ENCODE measurements at places on chromosomes 5 and 9.

- peak; percentile 25 for DNase-seq
These were observed 60.9 kb upstream of the GDNF start for GRCh38 chr5:37900692-37901091.

- no peak for DNase-seq
These were observed 9.7 kb upstream of the NEK6 start for GRCh38 chr9:124248066-124248465.

GRCh38 chr9:22742401-22742800 lies 295.8 kb downstream of the DMRTA1 start:
- DNase-seq = no peak

DNA sequence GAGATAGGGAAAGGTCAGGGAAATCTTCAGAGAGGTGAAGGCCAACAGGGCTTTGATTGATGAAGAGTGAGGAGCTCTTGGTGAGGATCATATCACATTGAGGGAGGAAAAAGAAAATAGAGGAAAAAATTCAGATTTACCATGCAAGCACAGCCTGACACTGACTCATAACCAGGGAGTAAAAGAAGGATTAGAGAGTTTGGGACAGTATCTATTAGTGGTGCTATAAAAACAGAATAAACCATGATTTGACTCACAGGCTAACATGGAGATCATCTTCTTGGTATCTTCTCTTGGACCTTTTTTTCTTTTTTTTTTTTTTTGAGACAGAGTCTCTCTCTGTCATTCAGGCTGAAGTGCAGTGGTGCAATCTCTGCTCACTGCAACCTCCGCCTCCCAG lies 44.4 kb downstream of the MUSK start:
- DNase-seq = no peak

DNA sequence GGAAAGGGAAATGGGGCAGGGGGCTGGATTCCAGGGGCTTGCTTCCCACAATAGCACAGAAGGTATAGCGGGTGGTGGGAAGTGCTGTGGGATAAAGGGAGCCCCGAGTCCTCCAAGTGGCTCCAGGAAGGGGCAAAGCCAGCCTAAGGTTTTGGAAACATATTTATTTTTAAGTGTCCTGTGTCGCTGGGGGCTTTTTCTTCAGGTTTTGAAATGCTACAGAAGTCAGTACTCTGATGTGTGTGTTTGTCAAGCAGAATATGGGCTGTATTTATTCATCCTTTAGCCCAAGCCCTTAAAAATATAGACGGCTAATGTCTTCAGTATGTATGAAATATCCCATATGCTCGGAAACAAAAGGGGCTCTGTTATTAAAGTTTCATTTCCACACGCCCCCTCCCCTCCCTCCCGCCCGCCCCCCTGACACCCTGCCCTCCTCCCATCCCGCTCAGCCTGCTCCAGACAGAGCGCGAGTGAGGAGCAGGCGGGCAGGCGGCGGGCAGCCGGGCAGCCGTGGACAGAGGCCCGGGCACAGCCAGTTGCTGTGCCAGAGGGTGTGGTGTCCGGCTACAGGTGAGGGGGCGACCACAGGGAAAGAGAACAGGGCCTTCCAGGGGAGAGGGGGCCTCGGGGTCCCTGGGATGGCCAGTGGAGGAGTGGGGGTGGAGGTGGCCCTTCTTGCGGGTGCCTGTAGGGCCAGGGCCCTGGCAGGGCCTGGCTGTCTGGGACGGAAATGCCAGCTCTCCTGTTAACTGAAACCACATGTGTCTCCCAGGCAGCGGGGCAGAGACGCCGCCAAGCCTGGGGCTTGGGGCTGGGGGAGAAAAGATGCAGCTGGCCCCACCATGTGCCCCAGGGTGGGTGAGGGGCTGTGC lies 39.6 kb upstream of the SYNPO start:
- DNase-seq = peak; percentile 40

- DNase-seq = peak; percentile 18
These were observed 247.9 kb downstream of the MSX2 start for GRCh38 chr5:174972291-174972690.

GRCh38 chr5:157864067-157864466 lies 5.1 kb upstream of the CLINT1 start:
- no peak for DNase-seq

DNA sequence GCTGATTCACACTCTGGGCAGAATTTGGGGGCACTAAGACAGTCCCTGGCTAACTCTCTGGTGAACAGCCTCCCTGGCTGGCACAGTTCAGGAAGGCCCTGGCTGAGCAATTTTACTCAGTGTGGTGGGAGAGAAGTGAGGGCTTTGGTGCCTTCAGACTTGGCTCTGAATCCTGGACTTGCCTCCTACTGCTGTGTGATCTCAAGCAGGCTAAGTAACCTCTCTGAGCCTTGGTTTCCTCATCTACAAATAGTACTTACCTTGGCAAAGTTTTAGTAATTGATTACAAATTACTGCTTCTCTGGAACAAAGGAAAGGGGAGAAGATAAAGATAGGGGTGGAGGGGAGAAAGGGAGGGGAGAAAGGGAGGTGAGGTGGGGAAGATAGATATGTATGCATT lies 153.8 kb downstream of the DROSHA start:
- DNase-seq = no peak

- DNase-seq = peak; percentile 57
These were observed at the start of gene PTCH1 for GRCh38 chr9:95516734-95517558. PTCH1 (minus strand) TSS chr9:95516971.

- DNase-seq = no peak
These were observed 586.2 kb upstream of the ADAMTS16 start for GRCh38 chr5:4553978-4554377.

DNA sequence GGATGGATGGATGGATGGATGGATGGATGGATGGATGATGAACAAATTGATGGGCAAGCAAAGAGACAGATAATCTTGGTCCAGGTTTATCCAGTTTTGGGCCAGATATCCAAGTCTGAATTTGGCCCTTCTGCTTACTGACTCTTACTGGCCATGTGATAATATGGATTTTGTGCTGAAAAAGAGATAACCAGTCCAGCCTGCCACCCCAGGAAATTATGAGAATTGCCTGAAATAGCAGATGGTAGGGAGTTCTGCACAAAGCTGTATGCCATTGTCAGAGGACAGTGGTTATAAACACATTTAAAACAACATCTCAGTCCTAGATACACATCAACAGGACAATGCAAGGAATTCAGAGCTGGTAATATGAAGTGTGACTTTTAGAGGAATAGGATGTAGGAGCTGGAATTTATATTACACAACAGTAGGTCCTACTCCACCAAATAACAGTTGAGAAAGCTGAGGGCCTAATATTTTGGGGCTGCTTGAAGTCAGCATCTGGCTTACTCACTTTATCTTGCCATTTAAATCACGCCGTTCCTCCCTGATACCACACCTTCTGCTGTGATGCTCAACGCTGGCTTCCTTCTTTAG lies 9.0 kb upstream of the FAT2 start:
- DNase-seq = no peak

GRCh38 chr9:121478816-121479676 lies 20.6 kb downstream of the GGTA1 start:
- no peak for DNase-seq

DNA sequence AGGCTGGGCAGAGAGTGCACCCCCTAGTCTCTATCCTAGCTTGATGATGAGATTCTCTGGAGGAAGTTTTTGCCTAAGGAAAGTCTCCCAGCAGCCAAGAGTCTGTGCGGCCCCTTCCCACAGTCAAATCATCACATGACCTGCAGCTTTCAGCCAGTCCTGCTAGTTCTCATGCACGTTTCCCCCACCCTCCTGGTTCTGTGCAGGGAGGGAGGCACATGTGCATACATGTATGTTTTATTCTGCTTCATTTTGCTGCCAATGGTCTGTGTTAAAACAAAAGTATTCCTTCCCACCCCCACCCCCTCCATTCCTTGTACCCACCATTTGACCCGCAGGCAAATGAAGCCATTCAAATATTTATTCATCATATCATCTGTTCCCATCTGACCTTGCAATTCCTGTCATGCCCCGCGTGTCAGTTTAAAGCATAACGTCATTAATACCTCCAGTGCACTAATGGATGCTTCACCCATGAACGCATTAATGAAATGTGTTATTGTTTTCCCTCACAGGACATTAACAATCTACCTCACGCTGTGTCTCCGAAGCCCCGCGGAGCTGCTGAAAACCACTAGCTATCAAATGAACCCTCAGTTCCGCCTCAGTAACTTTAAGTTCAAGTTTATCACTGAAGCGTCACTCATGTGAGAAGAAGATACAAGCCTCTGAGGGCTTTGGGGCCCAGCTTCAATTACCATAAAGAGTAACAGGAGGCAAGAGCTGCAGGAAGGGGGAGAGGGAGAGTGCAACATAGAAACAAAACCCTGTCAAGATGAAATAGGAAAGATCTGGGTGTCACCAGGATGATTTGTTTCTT lies 139.6 kb downstream of the RASEF start:
- peak; percentile 27 for DNase-seq

DNA sequence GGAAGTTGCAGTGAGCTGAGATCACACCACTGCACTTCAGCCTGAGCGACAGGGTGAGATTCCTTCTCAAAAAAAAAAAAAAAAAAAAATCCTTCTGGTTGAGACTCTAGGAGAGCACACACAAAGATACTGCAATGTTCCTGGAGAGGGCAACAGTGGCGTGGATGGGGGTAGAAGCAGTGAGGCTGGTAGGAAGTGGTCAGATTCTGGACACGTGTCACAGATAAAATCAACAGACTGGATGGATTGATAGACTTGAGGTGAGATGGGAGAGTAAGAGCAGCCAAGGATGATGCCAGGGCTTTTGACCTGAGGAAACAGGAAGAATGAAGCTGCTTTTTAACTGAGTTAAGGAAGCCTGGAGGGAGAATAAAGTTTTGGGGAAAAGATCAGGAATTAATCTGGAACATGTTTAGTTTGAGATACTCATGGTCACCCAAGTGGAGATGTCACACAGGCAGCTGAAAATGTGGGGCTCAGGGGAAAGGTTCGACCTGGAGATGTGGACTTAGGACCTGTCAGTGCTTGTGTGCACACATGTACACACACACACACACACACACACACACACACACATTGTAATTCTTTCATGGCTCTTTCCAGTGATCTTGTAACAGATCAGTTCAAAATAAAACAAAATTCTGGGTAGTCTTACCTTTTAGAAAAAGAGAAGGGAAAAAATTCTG lies 88.1 kb downstream of the FANCC start:
- no peak for DNase-seq

DNA sequence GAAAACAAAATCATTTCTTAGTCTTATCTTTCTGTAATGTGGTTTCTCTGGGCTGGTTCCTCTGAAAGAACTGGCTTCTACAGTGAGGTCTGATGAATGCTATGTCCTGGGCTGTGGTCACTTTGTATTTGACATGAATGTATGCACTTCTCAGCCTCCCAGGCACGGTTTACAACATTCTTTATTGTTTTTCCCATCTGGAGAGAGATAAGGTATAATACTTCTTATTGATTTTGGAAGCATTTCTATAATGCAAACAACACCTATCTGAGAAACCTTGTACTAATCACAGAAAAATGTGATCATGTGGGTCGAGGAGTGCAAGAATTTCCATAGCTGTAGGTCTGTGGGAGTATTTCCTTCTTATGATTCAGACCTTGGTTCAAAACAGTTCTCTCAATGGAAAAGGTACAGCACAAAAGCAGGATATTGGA lies 46.9 kb downstream of the ACTBL2 start:
- DNase-seq = peak; percentile 83

DNA sequence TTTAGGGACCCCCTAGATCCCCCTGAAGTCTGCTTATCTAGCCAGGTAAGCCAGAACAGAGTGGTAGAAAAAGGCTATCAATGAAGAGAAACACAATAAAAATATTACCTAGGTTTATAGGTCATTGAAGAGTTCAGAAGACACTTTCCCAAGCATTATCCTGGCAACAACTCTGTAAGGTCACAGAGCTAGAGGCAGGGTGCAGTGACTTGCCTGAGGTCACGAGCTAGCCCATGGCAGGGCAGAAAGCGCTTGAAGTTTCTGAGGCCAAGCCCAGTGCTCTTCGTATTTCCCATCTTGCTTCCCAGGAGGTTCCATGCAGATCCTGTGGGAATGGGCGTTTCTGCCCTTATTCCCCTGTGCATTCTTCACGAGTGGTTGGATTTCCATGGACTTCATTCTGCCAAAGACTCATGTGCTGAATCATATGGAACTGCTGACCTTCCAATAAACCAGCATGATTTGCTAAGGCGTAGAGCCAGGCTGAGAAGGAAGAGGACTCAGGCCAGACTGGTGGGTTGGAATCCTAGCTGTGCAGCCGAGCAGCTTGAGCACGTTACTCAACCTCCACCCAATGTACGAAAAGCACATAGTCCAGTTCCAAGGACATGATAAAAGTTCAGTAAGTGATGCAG lies 22.1 kb downstream of the TRMO start:
- DNase-seq = no peak

GRCh38 chr5:55601204-55601618 lies 66.4 kb upstream of the PLPP1 start:
- DNase-seq = peak; percentile 65

- no peak for DNase-seq
These were observed 83.4 kb downstream of the LIFR start for GRCh38 chr5:38473008-38473407.

DNA sequence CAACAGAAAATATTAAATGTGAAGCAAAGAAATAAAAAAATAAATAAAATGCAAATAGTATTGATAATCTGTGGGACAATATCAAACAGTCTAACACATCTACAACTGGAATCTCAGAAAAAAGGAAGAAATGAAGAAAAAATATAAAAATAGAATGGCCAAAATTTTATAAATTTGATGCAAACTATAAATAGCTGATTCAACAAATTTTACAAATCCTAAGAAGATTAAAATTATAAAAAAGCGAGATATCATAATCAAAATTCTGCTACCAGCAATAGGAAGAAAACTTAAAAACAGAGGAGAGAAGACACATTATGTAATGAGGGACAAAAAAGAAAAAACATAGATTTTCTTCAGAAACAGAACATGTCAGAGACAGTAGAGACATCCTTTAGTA lies 129.2 kb upstream of the IRX1 start:
- no peak for DNase-seq

- peak; percentile 7 for DNase-seq
These were observed 92.6 kb downstream of the CHSY3 start for GRCh38 chr5:129996896-129997295.

DNA sequence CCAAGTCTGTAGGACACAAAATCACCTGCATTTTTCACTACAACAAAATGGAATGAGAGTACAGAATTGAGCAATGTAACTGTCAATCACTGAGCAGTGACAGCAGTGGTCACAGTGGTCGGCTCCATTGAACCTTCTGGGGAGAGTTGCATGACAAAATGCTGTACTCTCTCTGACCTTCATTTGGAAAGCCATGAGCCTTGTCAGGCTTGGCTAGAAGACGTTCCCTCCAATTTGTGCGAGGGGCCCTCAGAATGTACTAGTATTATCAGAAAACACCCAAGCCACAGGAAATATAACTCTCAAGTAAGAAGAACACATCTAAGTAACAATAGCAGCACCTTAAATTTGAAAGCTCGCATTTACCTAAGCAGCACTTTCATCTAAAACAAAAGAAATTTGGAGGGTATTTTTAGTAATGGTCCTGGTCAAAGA lies 425.6 kb upstream of the MEF2C start:
- no peak for DNase-seq

- DNase-seq = no peak
These were observed 23.2 kb downstream of the TPPP start for GRCh38 chr5:669842-670395.

GRCh38 chr9:108156270-108156998 lies 666.9 kb upstream of the KLF4 start:
- DNase-seq = peak; percentile 81

Data from epithelial cell of esophagus (primary cell).